ENCODE measurements at places on chromosomes 11 and 22.

- no peak for DNase-seq
Measured at GRCh38 chr11:909406-909805, 1.2 kb downstream of the CHID1 start.

DNA sequence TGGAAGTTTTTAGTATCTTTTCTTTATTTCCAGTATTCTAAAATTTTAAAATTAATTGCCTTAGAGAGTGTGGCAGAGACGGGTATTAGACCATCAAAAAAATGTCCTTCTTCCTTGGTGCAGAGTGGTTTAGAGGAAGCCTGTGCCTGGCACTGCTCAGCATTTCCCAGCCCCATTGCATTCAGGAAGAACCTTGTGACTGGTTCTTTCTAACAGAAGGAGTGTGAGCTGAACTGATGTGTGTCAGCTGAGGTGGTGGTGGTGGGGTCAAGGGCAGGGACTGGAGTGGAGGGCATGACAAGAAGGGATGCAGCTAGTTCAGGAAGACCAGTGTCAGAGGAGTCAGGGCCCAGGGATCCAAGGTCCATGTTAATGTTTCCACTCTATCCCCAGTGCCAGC, 58.7 kb upstream of the FDX1 start:
- no peak for DNase-seq

- no peak for DNase-seq
Measured at GRCh38 chr11:62505440-62506091, 41.0 kb downstream of the AHNAK start.

- no peak for DNase-seq
Measured at GRCh38 chr22:42799061-42799460, 58.0 kb downstream of the ARFGAP3 start.

DNA sequence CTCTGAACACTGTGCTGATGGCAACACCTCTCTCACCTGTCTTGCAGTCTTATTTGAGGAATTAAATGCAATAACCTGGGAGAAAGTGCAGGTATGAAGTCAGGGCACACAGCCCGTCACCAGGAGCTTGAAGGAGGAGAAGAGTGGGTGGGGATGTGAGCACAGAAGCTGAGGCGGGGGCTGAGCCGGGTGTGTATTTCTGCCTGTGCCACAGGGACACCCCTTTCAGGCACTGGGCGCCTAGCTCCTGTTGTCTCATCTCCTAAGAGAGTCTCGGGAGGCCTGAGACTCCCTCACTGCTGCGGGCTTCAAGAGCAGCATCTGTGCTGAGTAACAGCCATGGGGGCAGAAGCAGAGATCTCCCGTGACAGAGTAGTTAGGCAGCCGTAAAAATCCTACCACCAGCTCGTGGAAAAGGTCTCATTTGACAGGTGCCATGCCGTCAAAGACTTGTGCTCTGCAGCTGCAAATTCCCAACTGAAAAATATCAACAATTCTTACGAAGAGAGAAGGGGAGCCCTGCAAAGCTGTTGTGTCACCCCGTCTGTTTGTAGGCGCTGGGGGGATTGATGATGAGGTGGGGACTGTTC, 26.8 kb downstream of the PARVB start:
- DNase-seq: no peak

GRCh38 chr11:75565916-75566762, 4.1 kb downstream of the SERPINH1 start:
- DNase-seq: no peak

- DNase-seq: no peak
Measured at GRCh38 chr11:43071338-43071737, 240.5 kb upstream of the API5 start.

All from stimulated activated CD8-positive, alpha-beta memory T cell treated with anti-CD3 and anti-CD28 coated beads, Interleukin-12 subunit alpha, Interleukin-12 subunit beta, amount 100 ng/mL, for 1 hour (primary cell).